Brain microvascular endothelial cell (primary cell): ENCODE measurements at places on chromosomes 3 and 15.

DNA sequence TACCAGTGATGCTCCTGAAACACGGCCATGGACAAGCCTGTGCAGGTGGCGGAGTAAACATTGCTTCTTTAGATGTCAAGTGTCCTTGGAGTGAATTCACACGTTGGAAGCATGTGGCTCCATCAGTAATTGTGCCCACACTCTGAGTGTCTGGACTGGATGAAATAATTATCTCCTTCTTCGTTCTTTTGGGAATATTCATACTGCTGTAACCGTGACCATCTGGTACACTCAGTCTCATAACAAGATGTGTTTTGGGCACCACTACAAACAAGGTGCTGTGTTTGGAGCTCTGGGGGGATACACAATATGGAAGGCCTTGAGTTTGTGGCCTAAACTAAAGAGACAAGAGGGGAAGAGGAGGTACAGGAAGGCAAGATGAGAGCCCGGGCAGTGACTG, 165.6 kb downstream of the APBA2 start:
- no peak for DNase-seq

GRCh38 chr3:33171580-33171979, 47.0 kb downstream of the SUSD5 start:
- DNase-seq, result no peak

DNA sequence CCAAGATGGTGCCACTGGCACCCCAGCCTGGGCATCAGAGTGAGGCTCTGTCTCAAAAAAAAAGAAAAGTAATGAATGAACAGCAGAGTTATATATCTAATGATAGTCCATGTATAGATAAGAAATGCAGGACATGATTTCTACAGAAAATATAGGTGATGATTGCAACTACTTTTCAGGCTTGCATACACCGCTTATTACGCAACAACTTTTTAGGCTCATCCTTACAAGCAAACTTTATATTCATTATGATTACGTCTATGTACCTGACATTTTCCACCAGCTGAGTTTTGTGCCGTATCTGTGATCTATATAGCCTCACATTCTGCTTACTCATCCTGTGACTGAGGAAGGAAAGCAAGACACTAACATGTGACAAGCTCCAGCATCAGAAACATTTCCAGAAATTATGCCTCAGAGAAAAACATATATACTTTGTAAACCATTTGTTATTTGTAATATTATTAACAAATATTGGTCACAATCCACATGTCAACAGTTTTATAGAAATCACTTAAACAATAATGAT, 906.3 kb downstream of the ZPLD1 start:
- no peak for DNase-seq

GRCh38 chr3:53252096-53252946, 3.5 kb downstream of the TKT start:
- no peak for DNase-seq

DNA sequence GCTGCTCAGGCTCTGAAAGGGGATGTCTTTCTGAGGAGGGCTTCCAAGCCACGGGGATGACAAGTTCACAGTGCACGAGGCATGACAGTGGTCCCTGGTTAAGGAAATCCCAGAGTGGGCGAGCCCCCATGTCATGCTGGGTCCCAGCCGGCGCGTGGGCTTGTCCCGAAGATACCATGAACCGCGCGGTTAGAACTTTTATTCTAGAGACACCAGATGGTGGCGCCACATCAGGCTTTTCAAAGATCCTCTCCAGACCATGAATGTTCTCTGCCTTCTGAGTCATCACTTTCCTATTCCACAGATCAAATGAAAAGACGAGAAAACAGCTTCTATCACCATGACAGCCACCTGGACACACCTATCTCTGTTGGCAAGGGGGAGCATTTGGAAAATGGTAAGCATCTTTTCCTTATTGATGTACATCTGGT, 227.8 kb upstream of the LYSMD4 start:
- DNase-seq, result peak; percentile 41

- DNase-seq, result no peak
These were observed 3.2 kb downstream of the UBE3A start for GRCh38 chr15:25435474-25436243.

DNA sequence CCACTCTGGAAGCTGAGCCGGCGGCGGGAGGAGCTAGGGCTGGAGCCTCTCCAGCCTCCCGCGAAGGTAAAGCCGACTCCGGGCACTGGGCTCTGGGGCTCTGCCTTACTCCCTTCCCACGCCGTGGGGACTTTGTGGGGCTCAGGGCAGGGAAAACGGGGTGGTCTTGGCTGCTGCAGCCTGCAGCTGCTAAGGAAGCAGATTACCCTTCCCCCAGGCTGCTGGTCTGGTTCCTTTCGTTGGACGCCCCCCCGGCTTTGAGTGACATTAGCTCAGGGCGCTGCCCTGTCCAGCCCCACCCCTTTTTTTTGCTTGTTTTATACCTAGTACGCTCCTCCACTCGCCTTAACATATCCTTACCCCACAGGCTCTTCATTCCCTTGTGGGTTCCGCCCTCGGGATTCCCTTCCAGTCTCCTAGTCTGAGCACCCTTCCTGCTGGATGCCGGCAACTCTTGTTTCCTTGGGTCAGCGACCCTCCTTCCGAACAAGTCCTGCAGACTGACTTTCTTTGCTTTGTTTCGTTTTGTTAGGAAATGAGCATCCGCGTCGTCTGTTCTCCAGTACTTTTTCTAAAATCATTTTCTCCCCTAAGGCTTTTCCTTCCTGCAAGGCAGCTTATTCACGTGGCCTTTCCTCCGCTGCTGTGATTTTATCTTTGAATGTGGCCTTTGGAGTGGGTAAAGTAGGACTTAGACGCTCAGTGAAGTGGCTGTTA, 551 bp downstream of the DNAJC13 start:
- peak; percentile 67 for DNase-seq

DNA sequence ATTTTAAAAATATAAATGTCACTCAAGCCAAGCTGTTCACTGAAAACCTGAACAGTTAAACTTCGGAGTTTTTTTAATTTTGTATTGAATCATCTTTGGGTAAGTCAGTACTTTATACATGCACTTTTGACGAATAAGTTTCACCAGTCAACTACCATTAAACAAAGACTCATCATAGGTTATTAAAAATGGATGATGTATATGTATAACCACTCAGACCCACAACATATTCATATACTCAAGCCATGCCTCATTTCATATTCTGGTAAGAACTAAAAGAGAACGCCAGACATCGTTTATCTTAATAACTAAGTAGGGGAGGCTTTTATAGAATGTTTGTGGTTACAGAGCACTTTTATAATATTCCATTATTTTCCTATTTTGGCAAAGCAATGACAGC, 18.3 kb downstream of the MSL2 start:
- DNase-seq, result no peak

GRCh38 chr3:3666664-3667063, 132.6 kb upstream of the LRRN1 start:
- DNase-seq, result no peak

DNA sequence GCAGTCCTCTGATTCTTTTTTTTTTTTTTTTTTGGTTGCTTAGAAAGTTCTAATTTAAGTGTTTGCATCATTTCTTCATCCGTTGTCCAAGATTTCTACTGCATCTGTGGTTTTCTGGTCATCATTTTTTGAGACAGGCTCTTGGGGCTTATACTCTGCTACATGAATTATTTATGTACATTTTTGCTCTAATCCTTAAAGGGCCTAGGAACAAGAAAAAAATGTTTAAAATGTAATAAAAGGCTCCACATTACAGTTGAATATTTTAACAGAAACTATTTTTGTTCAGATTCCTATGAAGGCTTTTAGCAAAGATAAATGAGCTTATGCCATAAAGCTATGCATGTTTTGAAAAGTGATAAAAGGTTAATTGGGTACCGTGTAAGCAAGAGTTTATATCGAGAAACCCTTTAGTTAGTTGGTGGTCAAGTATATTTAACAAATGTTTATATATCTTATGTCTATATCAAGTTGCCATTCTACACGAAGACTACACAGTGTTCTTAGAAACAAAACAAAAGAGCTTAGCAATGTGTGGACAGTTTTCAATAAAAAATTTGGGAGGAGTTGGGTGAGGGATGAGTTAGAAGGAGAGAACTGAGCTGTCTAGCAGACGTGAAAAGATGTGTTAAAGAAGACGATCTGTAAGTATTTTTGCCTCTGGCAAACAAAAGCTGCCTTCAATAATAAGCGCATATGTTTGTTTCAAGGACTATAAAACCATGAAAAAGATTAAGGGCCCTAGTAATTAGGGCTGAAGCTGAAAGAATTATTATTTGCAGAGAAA, 563.6 kb upstream of the NAALADL2 start:
- DNase-seq, result no peak

GRCh38 chr3:197427021-197427420, 128.6 kb upstream of the DLG1 start:
- peak; percentile 18 for DNase-seq

DNA sequence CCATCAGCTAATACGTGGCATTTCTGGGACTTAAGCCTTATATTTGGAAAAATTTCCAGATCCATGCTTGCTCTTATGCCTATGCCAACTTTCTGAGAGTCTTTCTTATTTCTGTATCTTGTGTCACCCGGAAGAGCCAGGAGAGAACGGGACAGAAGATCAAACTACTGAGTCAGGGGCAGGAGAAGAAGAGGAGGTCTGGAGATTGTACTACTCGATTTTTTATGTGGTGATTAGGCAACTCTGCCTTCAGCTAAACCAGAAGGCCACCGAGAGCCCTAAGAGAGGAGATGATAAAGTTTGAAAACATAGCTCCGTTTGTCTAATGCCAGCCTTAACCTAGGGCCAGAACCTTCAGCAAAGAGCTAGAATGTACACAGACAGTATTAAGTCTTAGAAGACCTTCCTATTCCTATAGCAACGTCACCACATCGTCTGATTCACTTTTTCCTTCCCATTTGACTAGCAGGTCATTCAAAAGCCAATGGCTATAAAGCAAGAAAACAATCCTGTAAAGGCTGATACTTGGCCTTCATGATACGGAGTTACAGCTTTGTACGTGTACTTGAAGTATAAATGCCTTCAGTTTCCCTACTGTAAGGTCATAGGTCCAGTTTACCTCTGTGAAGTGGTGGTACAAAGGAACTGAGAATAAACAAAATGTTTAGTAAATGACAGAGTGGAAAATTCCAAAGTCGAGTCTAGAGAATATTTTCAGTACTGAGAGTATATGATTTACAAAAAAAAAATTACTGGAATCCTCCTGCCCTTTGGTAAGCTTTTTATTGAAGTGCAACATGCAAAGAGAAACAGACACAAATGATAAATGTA, 96.1 kb upstream of the ICE2 start:
- no peak for DNase-seq

- no peak for DNase-seq
These were observed 27.8 kb upstream of the TFG start for GRCh38 chr3:100681496-100681895.

DNA sequence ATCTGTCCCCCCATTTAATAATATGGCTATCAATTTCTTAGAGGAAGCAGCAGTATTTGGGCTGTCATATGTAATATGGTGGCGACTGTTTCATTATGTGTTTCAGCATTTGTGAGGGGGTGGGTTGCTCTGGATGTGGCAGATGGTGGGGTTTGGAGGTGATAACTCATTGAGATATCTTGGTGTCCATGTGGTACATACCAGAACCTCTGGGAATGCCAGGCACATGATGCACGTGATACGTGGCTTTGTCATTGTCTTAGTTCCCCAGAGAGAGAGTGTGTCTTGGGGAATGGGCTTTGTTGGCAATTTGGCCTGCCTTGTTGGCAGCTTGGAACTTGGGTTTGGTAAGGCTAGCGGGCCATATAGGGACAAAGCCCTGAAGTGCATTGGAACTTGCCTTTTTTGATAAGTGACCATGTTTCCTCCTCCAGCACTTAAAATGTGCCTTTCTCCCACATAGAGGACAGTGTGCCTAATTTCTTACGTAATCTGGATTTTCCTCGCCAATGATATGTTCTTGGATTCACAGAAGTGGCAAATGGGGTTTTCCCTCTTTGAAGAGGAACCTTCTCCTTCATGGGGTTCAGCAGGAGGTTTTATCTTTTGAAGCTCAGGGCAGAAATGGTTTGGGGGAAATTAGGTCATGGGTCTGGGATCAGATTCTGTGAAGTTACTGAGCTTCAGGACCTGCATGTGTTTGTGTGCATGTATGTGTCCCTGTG, 79.5 kb downstream of the DNASE1L3 start:
- no peak for DNase-seq

DNA sequence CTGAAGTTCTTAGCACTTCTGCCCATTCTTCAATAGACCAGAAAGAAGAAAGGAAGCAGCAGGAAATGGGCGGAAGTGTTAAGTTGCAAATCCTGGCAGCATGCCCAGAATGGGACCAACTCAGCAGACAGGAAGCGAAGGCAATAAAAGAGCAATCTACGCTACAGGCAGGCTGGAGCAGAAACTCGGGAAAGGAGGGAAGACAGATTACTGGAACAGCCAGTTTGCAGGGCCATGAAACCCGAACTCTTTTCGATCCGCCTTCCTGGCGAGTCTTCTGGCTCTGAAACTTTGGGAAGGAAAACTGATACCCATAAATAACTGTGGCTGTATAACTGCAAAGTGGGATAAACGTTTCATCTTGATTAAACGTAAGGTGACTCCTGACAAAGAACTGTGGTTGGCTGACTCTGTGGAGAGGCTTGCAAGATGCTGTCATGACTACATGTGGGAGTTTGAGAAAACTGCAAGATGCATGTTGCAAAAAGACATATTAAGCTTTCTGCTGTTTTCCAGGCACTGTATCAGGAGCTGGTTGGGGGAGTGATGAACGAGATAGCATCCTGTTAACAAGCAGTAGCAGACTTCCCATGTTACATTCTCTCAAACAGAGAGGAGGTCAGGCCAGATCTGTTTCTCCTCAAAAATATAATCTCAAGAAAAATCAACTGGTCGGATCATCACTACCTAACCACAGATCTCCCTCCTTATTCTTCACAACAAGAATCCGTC, 67.8 kb downstream of the FMN1 start:
- DNase-seq, result peak; percentile 86

- DNase-seq, result peak; percentile 87
These were observed 34.0 kb upstream of the RPP14 start for GRCh38 chr3:58271901-58272501.

DNA sequence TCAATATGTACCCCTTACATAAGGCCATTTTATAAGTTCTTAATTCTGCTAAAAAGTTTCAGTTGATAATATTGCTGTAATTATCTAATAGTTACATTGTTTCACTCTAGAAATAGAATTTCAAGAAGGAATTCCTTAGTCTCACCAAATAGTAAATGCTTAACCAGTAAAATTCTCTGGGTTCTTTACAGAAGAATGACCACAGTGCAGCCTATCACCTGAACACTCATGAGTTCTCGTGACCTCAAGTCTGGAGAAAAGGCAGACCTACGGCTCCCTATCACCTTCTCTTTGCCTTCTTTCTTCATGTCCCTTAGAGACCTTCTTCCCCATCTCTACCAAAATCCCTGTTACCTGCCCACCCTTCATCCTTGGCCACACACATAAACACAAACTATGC, 30.9 kb downstream of the CCDC191 start:
- no peak for DNase-seq

- no peak for DNase-seq
These were observed 126.6 kb downstream of the ZNF609 start for GRCh38 chr15:64586984-64587383.

GRCh38 chr3:150877303-150877702, 27.9 kb downstream of the MINDY4B start:
- DNase-seq, result no peak

GRCh38 chr15:100338971-100339444, 2.8 kb downstream of the ADAMTS17 start:
- DNase-seq, result peak; percentile 67

- DNase-seq, result peak; percentile 53
These were observed 73.2 kb upstream of the HEG1 start for GRCh38 chr3:125128861-125129501.
